ENCODE measurements at places on chromosomes 12 and 14.

DNA sequence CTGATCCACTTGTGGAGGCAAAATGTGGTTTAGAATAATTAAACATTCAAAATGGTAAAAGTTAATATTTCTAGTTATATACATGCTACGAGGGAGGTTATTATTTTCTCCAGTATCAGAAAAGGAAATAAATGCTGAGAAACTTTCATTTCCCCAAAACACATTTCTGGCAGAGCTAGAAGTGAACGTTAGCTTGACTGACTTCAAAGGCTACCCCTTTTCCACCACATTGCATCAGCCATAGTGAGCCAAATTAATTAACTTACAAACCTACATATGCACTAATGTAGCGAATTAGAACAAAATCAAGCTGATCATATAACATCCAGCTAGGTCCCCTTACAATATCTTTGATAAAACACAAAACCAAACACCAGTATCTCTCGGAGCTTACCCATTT, 49.3 kb upstream of the RERGL start:
- no peak for DNase-seq

DNA sequence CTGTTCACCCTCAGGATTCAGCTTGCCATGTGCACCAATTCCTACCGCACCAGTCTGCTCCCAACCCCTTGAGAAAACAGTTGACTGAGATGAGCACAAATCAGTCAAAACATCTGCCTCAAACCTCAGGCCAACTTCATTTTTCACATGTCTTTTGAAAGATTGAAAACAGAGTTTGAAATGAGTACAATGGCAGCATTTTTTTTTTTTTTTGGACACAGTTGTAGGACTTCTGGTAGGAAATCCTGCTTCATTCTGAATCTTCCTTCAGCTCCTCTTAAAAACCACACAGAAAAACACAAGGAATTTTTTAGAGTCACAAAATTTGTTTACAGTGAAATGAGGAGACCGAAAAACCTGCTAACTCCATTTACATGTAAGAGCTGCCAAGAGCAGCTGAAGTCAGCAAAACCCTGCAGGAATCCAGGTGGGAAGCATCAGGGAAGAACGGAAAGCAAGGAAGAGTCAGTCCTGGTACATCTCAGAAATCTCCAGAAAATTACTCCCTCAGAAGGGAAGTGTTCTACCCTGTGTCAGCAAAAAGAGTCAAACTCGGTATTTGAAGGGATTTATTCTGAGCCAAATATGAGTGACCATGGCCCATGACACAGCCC, 100.3 kb upstream of the TMTC1 start:
- no peak for DNase-seq

GRCh38 chr14:88992011-88992410, 167.6 kb downstream of the TTC8 start:
- no peak for DNase-seq

DNA sequence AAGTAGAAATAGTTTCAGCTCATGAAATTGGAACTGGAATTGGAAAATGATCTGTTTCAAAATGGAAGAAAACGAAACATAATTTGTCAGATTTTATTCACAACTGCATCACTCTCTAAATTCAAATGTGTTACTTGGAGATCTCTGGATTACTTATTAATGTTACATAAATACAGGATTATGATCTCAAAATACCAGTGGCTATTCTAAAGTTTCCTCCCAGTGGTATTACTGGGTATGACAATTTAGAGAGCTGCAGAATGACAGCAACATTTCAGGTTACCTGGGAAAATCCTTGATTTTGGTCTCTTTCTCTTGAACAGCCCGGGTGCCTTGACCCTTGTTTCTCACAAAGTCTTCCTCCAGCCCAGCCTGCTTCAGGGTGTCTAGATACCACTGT, 14.2 kb downstream of the FAM161B start:
- peak; percentile 8 for DNase-seq

DNA sequence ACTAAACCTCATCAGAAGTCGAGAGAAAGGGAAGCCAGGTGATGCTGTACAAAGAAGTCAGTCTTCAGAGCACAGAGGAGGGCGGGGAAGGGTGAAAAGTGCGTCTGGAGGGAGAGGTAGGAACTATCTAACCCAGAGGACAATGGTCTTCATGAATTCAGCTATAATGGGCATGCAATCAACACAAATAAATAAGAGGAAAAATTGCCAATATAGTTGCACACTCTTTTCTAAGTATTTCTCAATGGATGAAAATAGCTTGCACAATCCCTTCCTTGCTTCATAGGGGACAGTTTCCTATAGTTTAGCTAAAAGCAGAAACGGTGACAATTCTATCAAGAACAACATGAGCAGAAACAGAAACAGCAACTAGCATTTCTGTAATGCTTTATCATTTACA, 931.2 kb downstream of the AACS start:
- DNase-seq = no peak

DNA sequence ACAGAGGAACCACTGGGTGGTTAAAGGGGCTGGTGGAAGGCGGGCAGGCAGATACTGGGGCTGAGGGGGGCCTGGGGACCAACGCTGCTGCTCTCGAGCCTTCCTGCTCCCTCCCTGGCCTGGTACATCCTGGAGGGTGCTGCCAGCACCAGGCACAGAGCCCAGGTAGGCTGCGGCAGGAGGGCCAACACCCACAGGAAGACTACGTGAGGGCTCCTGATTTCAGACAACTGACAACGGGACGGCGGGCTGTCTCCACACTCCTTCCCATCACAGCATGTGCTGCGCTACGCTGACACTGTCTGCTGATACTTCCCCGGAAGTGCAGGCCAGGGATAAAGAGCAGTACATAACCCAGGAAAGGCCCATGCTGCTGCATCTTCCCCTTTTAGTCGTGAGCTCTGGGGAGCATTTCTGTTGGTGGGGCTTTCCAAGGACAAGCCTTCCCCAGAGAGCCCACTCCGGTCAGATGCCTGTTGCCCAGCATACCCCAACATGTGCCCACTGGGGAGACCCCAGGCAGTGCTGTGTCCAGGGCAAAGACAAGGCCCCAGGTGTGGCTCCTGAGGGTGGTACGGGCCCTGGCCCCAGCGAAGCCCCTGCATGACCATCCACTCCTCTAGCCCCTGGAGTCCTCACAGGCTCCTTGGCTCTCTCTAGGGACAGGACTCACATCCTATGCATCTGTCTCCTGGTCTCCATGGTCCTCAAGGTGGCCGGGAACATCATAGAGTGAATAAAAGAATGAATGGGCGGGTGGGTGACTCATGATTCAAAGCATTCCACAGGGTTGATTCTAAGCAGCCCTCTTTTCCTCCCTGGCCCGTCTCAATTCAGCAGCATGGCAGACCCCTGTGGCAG, 38.0 kb downstream of the CHGA start:
- no peak for DNase-seq

DNA sequence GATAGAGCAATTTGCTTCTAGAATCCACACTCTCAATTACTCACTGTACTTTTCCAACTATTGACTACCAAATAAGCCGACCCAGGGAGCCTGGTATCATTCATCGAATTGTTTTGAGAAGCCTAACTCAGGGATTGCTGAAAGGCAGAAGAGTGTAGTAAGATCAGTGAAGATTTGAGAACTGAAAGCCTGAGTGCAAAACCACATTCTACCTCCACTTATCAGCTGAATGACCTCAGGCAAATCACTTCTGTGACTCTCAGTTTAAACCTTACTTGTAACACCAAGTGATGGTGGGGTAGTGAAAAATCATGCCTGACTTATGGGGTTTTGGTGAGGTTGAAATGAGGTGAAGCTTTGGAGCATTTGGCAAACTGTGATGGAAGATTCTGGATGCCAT, 126.1 kb upstream of the MAX start:
- DNase-seq = no peak

GRCh38 chr14:49900973-49901372, 8.1 kb downstream of the ARF6 start:
- DNase-seq = no peak

GRCh38 chr14:27390155-27390554, 792.3 kb upstream of the NOVA1 start:
- DNase-seq = peak; percentile 13

GRCh38 chr12:30000401-30000800, 216.7 kb upstream of the TMTC1 start:
- DNase-seq = no peak

- no peak for DNase-seq
These were observed 74.7 kb downstream of the DBX2 start for GRCh38 chr12:44976246-44976645.

DNA sequence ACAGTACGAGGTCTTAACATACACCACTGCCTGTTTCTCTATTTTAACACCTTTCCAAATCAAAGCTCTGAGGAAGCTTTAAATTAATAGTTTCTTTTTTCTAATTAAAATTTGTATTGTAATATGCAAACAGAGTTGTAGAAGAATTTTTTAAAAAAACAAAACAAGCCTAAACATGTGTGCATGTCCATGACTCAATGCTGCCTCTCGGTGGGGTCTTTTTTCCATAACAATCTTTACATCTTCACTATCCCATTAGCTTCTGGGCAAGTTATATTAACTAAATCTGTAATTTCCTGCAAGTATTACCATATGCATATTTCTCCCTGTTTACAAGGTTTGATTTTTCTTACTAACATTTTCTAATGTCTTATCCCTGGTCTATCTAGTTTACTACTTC, 143.9 kb upstream of the NAV3 start:
- peak; percentile 29 for DNase-seq

DNA sequence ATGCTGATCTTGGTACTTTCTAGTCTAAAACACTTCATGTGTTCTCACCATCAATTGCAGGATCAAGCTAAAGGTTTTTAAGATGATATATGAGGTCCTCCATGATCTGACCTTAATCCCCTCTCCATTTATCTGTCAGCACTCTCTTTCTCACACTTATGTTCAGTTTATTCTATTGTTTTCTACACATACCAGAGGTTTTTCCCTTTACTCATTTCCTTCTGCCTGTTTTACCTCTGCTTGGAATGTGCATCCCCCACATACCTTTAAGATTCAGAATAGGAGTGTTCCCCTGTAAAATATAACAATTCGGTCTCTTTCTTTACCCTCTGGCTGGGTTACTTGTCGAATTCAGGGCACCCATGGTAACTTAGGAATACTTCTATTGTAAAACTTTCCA, 219.1 kb upstream of the PKP2 start:
- DNase-seq = no peak

- DNase-seq = no peak
These were observed 3.3 kb downstream of the ALDH6A1 start for GRCh38 chr14:74080820-74081460.

Measured in NCI-H82 (cell line).